ENCODE measurements at places on chromosomes 1 and 21.
A peak's percentile ranks its signal among the peaks of the same experiment; 100 is the strongest.

- peak; percentile 98 for DNase-seq
Observed at GRCh38 chr1:203290261-203291089, 14.8 kb upstream of the BTG2 start.

DNA sequence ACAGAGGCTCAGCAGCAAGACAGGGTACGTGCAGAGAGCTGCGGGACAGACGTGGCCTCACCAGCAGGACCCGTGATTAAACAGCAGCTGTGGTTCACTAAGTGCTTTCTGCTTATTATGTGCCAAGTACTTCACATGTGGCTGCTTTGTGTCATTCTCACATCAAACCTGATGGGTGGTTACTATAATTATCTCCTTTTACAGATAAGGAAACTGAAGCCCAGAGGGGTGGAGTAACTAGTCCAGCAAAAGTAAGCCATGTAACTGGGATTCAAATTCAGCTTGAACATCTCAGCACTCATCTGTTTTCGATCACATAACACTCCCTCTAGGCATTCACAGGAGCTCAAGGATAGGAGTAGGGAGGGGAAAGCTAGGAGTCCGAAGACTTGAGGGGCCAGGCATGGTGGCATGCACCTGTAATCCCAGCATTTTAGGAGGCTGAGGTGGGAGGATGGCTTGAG is 50.8 kb upstream of the CLIC4 start:
- DNase-seq = no peak

- peak; percentile 81 for DNase-seq
Observed at GRCh38 chr1:39639305-39640130, at the start of gene HEYL. HEYL (minus strand) TSS chr1:39639643; CDS start chr1:39639625, 18 bp downstream.

- no peak for DNase-seq
Observed at GRCh38 chr1:11525516-11525915, 46.6 kb downstream of the DISP3 start.

DNA sequence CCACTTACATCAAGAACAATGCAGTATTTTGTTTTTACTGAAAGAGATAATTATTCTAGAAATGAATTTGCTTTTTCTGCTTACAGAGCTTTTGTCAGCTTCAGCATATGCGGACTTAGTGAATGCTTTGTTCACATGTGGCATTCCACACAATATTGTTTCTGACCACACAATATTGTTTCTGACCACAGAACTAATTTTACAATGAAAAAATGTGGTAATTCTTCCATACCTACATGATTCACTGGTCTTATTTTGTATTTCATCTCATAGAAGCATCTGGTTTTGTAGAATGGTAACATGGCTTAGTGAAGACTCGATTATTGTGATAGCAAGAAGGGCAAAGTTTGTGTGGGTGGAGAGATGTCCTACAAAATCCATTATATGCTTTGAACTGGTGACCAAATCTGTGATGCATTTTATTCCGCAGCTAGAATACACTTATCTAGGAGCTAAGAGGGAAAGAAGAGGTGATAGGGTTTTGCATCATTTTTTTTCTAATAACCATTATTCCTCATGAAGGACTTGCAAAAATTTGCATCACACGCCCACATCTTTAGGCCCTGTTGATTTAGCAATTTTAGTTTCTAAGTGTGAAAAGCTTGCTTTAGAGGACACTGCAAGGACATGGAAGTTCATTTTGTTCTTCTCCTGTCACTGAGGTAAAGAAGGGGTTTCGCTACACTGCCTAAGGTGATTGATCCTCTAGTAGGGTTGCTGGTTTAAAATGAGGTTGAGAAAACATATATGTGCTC is 75.3 kb downstream of the HLX start:
- no peak for DNase-seq

GRCh38 chr1:202311875-202312635 is 29.7 kb downstream of the UBE2T start:
- DNase-seq = no peak

All from activated T-cell treated with anti-CD3 and anti-CD28 coated beads, Interleukin-2, amount 50 U/mL, for 48 hours (primary cell).